Left forelimb (tissue), 1 donor: ENCODE measurements at places on chromosomes 2 and 18.

GRCh38 chr2:229485857-229486256 lies 214.8 kb upstream of the PID1 start:
- DNase-seq = no peak

DNA sequence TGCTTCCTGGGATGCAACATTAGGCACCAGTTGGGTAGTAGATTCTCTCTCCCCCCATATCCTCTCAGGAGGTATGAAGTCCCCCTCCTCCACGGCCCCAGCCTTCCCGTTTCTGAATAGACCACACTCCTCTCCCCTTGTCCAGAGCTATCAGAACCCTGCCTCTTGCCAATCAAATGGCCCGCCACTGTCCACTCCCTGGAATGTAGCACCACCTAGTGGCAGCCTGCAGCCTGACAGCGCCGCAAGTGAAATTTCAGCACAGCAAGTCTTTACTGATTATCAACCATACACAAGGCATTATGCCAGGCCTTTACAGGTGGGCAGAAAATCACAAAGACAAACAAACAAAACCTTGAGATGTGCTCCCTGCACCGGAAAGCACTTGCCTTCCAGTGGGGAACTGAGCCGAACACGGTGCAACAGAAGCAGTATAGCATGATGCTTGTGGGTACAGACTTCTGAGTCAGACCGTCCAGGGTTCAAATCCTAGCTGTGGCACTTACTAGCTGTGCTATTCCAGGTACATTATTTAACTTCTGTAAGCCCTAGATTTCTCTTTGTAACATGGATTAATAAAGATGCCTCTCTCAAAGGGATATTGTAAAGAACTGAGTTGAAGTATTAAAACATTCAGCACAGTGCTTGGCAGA lies 174.0 kb downstream of the SMAD2 start:
- no peak for DNase-seq

GRCh38 chr2:175004980-175005732 lies at the start of gene CHN1:
CHN1 (minus strand) TSS chr2:175005381; CDS start chr2:175004912, 469 bp downstream.
- peak; percentile 84 for DNase-seq

DNA sequence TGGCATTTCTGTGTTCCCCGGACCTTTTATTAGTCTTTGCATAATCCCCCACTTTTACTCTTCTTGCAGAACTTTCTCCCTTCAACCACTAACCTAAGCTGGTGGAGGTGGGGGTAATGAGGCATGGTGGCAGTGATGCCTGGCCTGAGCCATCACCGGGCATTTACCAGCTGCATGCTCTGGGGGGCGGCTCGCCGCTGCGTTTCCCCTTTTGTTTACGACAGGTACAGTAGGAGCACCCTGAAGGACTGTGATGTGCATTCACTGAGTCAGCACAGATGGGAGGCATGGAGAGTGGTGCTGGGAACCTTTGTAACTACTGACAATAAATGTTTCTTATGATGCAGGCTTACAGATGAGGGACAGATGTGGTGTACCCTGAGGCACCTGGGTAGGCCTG lies 46.9 kb downstream of the PLEKHB2 start:
- DNase-seq = no peak

- no peak for DNase-seq
Measured at GRCh38 chr18:2178036-2178435, 393.3 kb downstream of the METTL4 start.

DNA sequence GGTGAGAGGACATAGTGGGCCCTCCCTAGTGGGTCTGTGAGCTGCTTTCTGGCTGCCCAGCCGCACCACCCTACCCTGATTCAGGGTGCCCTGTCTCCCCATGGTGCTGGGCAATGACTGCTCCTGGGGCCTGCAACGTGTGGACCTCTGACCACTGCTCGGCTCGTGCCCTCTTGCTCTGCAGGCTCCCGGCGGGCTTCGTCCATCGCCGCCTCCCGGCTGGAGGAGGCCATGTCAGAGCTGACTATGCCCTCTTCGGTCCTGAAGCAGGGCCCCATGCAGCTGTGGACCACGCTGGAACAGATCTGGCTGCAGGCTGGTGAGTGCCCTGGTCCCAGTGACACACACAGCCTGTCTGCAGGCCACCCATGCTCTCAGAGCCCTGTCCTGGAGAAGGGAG lies 103.5 kb downstream of the STPG4 start:
- DNase-seq = no peak
